Left cardiac atrium (tissue), 4 donors: ENCODE measurements at places on chromosomes 7 and 10. TPM values are rescaled to one million over a fixed set of nuclear protein-coding genes. Genes with fewer than 3 reads are reported as not detected.

- no peak for DNase-seq
Measured at GRCh38 chr7:7220821-7221220, 38.5 kb downstream of the C1GALT1 start.

DNA sequence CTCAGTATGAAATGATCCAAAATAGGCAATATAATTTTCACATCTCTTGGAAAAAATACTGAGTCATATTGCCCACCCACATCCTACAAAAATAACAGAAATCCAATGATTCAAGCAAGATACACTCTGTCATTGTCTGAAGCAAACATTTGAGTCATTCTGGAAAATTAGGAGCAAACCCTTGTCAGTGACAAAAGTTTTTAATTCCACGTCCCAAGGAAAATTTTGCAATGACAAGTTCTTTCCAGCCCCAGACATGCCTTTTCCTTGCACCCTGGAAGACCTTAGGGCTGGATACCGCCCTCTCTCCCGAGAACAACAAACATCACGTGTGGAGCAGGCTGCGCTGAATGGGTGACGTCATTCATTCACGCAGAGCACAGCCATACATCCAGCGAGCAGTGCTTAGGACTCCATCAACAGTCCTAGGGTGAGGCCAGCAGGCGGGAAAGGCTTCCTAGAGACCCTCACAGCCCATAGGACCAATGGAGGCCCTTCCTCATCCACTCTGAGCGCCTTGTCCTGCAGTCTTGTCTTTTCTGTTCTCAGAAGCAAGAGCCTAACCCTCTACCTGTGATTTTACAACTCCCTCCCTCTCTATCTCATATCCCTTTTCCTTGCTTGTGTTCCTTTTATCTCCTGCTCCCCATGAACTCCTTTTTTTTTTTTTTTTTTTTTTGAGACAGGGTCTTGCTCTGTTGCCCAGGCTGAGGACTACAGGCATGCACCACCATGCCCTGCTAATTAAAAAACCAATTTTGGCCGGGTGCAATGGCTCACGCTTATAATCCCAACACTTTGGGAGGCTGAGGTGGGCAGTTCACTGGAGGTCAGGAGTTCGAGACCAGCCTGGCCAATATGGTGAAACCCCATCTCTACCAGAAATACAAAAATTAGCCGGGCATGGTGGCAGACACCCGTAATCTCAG, 23.5 kb upstream of the KDM7A start:
- peak; percentile 73 for DNase-seq

GRCh38 chr10:28788252-28788651, 110.9 kb downstream of the BAMBI start:
- DNase-seq = no peak

SPDYE5 gene
- total RNA-seq = not detected

PRPS1L1 gene
- not detected for total RNA-seq

DNA sequence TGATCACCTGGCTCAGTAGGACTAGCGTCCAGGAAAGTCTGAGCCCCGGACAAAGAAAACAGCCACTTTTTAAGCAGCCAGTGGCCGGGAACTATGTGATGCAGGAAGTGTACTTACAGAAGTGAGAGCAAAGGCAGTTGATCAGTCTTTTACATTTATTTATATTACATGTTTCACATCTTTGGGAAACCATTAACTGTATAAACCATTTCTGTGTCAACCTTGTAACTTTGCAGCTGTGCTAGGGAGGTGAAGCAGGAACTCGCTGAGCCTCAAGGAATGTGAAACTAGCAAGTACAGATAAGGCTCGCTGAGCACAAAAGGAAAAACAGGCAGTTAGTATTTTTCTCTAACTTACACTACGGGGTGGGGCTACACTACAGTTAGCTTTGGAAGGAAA, 39.9 kb upstream of the HECW1 start:
- no peak for DNase-seq

GRCh38 chr10:3741688-3742461, 43.1 kb downstream of the KLF6 start:
- no peak for DNase-seq

GRCh38 chr7:22934473-22935065, 79.4 kb downstream of the HYCC1 start:
- DNase-seq = no peak

DNA sequence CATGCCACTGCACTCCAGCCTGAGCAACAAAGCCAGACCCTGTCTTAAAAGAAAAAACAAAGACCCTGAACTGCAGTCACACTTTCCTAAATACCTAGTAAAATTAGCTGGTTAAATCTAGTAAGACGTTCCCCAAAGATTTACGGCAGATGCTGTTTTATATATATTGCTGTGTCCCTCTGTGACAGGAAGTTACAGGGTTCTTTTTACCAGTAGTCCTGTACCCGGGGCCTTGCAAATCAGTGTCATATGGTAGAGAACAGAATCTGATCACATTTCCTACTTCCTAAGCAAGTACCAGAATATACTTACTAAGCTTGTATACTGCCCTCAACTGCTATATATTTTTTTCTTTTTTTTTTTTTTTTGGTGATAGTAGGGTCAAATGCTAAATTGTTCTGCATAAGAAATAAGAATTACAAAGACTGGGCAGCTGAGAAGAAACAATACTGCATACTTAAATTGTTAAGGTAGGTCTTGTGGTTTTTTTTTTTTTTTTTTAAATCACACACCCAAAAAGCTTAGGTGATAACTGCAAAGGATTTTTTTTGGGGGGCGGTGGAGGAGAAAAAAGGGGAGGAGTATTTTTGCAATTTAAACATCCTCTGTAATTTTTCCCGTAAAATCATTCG, 27.3 kb upstream of the KMT2E start:
- DNase-seq = no peak

DNA sequence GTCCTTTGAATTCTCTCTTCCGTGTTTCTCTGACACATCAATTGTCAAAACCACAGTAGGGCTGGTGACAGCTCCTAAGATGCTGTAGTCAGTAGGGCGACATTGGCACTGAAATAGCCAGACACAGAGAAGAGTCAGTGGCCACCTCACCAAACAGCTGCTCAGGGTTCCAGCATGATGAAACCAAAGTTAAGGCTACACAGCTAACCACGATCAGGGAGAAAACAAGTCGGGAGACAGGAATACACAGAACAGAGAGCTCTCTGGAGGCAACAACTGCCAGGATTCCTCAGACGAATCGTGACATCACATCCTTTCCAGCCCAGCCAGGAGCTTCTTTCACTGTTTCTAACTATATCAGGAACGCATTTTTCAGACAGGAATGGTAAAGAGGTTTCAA, 922.2 kb downstream of the SORCS1 start:
- no peak for DNase-seq

ZNF25 gene
- 19.3 TPM for total RNA-seq

FZD1 gene
- total RNA-seq = 9.4 TPM
